ENCODE measurements at places on chromosomes 6 and 20.

GRCh38 chr6:148987982-148988381 lies 241.2 kb downstream of the UST start:
- DNase-seq = no peak

DNA sequence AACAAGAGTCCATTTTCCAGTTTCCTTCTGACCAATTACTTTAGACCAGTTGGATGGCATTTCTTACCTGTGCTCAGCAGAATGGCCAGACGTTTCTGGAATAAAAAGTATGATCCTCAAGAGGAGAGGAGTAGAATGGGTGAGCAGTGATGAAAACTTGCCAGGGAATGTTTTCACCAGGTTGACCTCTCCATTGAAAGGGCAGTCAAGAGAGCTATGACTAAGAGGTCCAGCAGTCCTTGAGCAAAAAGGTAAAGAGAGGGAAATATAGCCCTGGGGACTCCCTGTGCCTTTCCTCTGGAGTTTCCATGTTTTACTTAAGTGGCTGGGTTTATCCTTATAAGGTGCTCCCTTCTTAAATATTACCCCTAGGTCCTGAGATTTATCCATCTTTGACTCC lies 210.9 kb downstream of the TBX18 start:
- no peak for DNase-seq

DNA sequence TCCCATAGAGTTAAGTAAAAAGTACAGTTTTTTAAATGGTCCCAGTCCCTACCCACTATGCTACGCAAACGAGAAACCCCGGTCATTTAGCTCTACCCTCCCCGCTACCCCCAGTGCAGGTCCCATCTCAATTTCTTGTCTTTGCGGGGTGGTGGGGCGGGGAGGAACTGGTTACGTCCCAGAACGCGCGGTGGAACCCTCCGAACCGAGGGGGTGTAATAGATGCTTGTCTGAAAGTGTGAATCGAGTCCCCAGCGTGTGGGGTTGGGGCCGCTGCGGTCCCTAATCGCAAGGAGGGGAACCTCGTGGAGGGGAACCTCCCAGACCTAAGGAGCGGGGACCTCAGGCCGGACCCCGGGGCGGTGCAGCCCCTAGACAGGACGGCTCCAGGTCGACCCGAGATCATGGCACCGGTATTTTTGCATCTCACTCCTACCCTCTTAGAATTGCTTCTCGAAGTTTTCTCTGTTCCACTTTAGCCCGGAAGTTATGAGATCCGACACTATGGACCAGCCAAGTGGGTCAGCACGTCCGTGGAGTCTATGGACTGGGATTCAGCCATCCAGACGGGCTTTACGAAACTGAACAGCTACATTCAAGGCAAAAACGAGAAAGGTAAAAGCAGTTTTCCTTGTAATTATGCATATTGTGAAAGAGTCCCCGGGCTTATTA lies 779 bp downstream of the HEBP2 start:
- DNase-seq = no peak

DNA sequence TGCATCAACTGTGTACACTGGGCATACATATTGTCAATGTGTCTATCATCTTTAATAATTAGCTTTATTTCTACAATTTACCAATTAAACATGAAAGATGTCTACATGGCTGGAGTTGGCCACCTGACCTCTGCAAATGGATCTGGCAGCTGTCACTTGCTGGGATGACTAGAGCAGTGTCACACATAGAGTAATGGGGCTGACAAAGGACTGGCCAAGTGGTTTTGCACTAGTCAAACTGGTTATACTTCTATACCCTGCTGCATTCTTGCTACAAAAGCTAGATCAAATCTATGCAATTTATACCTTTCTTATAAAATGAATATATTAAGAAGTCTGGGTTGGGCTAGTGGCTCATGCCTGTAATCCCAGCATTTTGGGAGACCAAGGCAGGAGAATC lies 99.3 kb downstream of the SESN1 start:
- DNase-seq = no peak

- no peak for DNase-seq
Measured at GRCh38 chr6:97147421-97147820, 135.6 kb downstream of the MMS22L start.

DNA sequence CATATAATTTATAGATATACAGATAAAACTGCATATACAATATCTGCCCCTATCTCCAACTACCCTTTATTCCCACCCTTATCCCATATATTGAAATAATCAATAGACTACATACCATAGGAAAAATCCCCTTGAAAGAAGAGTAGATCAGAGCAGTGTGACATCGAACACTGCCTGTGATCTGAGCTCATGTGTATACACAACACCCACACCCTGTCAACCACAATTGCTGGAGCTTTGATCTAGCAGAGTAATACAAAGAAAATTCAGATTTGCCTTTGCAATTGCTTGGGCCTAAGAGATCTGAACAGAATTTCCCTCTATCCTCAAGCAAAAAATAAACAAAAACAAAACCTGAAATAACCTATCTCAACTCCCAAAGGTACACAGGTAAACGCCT lies 119.3 kb downstream of the ASCC3 start:
- no peak for DNase-seq

DNA sequence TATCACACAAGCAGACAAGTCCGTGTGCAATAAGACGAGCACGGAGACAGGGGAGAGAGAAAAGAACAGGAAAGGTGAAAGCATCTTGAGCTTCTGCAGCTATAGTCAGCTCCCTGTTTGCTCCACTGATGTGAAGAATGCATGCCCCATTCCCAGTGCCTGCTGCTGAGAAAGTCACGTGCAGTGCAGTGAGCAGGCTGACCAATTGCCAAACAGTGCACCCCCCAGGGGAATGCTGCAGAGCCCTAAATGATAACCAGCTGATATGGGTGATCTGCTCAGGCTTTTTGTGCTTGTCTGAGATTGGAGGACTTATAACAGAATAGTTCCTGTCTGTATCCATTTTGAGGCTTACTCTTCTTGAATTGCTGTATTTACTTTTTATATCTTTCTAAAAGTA lies 121.5 kb downstream of the PACRG start:
- DNase-seq = no peak

All from activated naive CD4-positive, alpha-beta T cell treated with anti-CD3 and anti-CD28 coated beads, Interleukin-2, amount 50 U/mL, for 16 hours (primary cell).